Activated CD4-positive, alpha-beta memory T cell treated with anti-CD3 and anti-CD28 coated beads for 36 hours (primary cell): ENCODE measurements at places on chromosomes 16 and 17.

DNA sequence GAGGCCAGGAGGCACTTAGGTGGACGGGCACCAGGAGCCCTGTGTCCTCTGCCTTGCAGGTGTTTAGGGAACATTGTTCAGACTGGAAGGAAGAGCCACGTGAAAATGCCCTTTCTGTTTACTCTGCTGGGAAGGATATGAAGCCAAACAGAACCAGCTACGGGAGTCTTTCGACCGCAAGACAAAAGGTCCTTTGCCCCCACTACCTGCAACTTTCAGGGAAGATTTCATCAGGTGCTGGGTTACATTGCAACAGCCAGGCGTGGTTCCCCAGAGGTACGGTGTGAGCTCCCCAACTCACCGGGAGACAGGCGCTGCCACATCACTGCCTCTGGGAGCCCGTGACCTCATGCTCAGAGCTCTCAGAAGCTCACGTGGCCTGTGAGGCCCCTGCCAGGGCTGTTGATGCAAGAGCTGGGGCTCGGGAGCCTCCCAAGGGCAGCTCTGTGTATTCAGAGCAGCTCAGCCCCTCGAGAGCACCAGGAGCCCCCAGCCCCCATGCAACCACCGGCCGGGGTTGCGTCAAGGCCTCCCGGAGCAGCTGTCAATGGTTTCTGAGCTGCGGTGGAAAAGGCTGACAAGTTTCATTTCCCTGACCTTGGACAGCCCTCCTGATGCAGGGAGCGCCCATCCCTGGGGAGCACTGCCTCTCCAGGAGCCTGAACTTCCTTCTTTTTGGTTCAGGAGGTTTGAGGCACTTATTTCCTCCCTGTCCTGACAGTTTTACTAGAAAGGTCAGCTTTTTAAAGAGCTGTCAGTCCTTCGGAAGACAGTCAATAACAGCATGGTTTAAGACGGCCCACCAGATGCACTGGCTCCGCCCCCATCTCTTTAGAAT, 42.1 kb downstream of the TBC1D16 start:
- peak; percentile 75 for DNase-seq
- H3K4me1 ChIP-seq = peaks cover 41% of the 10 kb centered on the region
- H3K4me3 ChIP-seq = peak overlapping the region; percentile 54
- no peaks in the 10 kb centered on the region for H3K27me3 ChIP-seq
- no peaks in the 10 kb centered on the region for H3K36me3 ChIP-seq

- no peaks in the 10 kb centered on the region for H3K36me3 ChIP-seq
- H3K27ac ChIP-seq = no peak overlapping the region
- H3K4me1 ChIP-seq = no peaks in the 10 kb centered on the region
- H3K27me3 ChIP-seq = no peaks in the 10 kb centered on the region
- H3K4me3 ChIP-seq = no peak overlapping the region
Observed at GRCh38 chr17:72684405-72685020, 408.0 kb downstream of the SLC39A11 start.

DNA sequence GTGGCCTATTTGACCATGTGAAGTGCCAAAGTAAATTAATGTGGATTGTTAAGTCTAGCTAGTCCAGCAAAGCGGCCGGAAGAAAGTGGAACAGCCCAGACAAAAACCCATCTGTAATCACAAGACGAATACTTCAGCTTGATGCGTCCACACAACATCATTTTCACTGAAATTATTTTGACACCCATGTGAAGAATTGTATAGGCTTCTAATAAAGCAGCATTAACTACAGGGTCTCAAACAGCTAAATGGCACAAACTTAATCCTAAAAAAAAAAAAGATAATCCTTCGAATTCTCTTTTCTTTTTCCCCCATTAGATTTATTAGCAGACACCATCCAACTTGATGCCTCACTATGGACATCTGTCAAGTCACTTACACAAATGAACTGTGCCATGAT, 73.8 kb downstream of the TOX3 start:
- H3K4me3 ChIP-seq = no peak overlapping the region
- H3K4me1 ChIP-seq = no peaks in the 10 kb centered on the region
- no peaks in the 10 kb centered on the region for H3K36me3 ChIP-seq
- DNase-seq = no peak

- no peak overlapping the region for H3K4me3 ChIP-seq
- H3K4me1 ChIP-seq = no peaks in the 10 kb centered on the region
- H3K36me3 ChIP-seq = no peaks in the 10 kb centered on the region
- no peak overlapping the region for H3K27ac ChIP-seq
Observed at GRCh38 chr17:73419881-73420280, 108.1 kb upstream of the CDC42EP4 start.

DNA sequence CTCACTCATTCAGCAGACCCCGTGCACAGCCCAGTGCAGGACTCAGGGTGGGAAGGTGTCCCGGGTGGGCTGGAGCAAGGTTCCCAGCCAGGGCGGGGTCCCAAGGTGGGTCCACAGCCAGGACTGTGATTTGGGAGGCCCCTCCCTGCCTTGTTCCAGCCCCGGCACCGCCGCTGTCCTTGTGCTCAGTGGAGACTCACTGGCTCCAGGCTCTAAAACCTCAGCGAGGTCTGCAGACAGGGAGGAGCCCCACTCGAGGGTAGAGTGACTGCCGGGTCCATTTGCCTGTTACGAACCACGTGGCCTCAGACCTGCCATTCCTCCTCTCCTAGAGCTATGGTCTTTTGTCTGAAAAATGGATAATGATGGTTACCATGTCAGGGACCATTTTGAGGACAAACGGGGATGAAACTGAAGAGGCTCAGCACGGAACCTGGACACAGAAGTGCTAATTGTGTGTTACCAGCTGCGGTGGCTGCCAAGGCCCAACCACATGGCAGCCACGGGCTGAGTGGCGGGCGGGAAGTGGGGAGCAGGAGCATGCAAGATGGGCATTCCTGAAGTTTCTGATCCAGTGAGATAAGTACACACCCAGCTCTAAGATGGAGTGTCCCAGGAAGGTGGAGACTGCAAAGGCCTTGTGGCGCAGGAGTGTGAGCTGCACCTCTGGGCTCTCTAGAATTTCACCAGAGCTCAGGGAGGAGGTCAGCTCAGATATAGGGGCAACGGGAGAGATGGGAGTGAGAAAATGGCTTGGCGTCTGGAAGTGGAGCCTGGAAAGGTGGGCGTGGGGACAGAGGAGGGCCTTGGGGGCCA, 317.6 kb downstream of the SEC14L1 start:
- peak overlapping the region; percentile 100 for H3K27ac ChIP-seq
- H3K4me1 ChIP-seq = peaks cover 64% of the 10 kb centered on the region
- peak overlapping the region; percentile 91 for H3K4me3 ChIP-seq
- peaks cover 62% of the 10 kb centered on the region for H3K36me3 ChIP-seq
- H3K27me3 ChIP-seq = no peaks in the 10 kb centered on the region

- no peak overlapping the region for H3K4me3 ChIP-seq
- no peaks in the 10 kb centered on the region for H3K27me3 ChIP-seq
- peaks cover 70% of the 10 kb centered on the region for H3K36me3 ChIP-seq
- DNase-seq = no peak
Observed at GRCh38 chr17:82943751-82944150, 103.9 kb upstream of the ZNF750 start.

GRCh38 chr16:5653789-5654188, 556.2 kb upstream of the EEF2KMT start:
- no peak for DNase-seq
- H3K36me3 ChIP-seq = no peaks in the 10 kb centered on the region
- no peaks in the 10 kb centered on the region for H3K4me1 ChIP-seq
- H3K27ac ChIP-seq = no peak overlapping the region
- H3K27me3 ChIP-seq = no peaks in the 10 kb centered on the region

GRCh38 chr16:6483469-6484033, 849.1 kb upstream of the RBFOX1 start:
- no peak for DNase-seq
- no peak overlapping the region for H3K4me3 ChIP-seq
- peaks cover 6% of the 10 kb centered on the region for H3K27me3 ChIP-seq
- peaks cover 1% of the 10 kb centered on the region for H3K36me3 ChIP-seq
- H3K4me1 ChIP-seq = no peaks in the 10 kb centered on the region
- H3K27ac ChIP-seq = no peak overlapping the region

DNA sequence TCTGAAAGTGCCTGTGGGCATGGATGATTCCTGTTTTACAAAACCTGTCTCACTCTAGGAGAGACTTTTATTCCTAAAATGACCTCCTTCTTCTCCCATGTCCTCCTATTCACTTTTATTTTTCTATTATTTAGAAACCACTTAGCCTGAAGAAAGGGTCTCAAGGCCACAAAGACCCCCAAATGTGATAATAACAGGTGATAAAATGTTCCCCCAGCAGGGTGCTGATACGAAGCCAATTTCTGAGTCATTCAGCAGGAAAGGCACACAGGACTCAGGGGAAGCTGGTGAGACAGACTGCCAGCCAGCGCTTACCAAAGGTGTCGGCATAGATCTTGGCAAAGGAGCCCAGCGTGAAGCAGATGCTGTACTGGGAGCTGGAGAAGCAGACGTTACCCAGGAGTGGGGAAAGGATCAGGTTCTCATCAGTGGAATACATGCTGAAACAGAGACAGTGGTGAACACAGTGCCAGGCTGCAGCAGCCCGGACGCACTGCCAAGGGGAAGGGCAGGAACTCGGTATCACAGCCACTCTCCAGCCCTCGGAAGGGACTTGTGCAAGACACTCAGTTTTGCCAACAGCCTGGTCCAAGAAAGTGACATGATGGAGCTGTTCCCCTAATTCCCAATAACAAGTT, 24.6 kb downstream of the HIGD1B start:
- no peaks in the 10 kb centered on the region for H3K27me3 ChIP-seq
- no peak for DNase-seq
- peaks cover 40% of the 10 kb centered on the region for H3K36me3 ChIP-seq

- H3K36me3 ChIP-seq = peaks cover 28% of the 10 kb centered on the region
- peak overlapping the region; percentile 67 for H3K27ac ChIP-seq
- peaks cover 29% of the 10 kb centered on the region for H3K4me1 ChIP-seq
- no peak for DNase-seq
- peak overlapping the region; percentile 95 for H3K4me3 ChIP-seq
Observed at GRCh38 chr17:7392696-7393612, 1.4 kb downstream of the PLSCR3 start.

DNA sequence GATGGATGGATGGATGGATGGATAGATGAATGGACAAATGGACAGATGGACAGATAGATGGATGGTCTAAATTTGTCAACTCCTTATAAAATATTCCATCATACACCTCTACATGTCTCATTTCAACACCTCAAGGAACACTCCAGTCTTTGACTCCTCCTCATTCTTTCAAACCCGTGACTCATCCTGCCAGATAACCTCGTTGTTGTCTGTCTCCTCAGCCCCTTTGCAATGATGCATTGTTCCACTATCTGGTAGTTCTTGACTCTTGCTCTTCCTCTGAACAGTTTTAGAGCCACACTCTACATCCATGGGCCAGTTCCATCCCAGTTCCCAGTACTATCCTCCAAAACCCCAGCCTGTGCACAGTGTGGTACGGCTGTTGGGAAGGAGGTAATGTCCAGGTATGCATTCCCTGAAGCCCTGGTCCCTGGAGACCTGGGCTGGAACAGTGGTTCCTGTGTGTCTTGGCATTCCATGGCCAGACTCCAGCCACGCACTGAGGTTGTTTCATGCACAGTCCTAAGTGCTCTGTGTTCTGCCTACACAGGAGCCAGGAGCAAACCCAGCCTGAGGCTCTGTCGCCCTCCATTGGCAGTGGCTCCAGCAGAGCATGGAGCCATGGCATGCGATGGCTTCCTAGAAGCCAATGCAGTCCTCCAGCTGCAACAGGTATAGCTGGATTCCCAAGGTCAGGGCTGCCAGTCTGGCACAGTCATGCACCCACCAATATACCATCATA, 105.7 kb downstream of the C17orf67 start:
- no peaks in the 10 kb centered on the region for H3K36me3 ChIP-seq
- no peaks in the 10 kb centered on the region for H3K4me1 ChIP-seq
- no peaks in the 10 kb centered on the region for H3K27me3 ChIP-seq
- no peak overlapping the region for H3K27ac ChIP-seq
- DNase-seq = no peak
- no peak overlapping the region for H3K4me3 ChIP-seq

GRCh38 chr17:63841350-63842172, 924 bp downstream of the SMARCD2 start:
- peak overlapping the region; percentile 92 for H3K27ac ChIP-seq
- no peaks in the 10 kb centered on the region for H3K27me3 ChIP-seq
- peaks cover 5% of the 10 kb centered on the region for H3K36me3 ChIP-seq
- H3K4me3 ChIP-seq = peak overlapping the region; percentile 95
- peak; percentile 31 for DNase-seq
- peaks cover 31% of the 10 kb centered on the region for H3K4me1 ChIP-seq

- DNase-seq = peak; percentile 59
- H3K4me3 ChIP-seq = peak overlapping the region; percentile 91
- peaks cover 44% of the 10 kb centered on the region for H3K4me1 ChIP-seq
Observed at GRCh38 chr17:30824002-30824355, 513 bp downstream of the CRLF3 start.

GRCh38 chr17:8326511-8327302, 12.9 kb upstream of the ODF4 start:
- peaks cover 42% of the 10 kb centered on the region for H3K27me3 ChIP-seq
- H3K4me1 ChIP-seq = peaks cover 14% of the 10 kb centered on the region
- no peaks in the 10 kb centered on the region for H3K36me3 ChIP-seq
- peak overlapping the region; percentile 61 for H3K4me3 ChIP-seq
- no peak overlapping the region for H3K27ac ChIP-seq
- peak; percentile 38 for DNase-seq

GRCh38 chr17:68592009-68592408, 9.2 kb downstream of the FAM20A start:
- no peaks in the 10 kb centered on the region for H3K4me1 ChIP-seq
- H3K27me3 ChIP-seq = peaks cover 30% of the 10 kb centered on the region
- H3K36me3 ChIP-seq = no peaks in the 10 kb centered on the region
- no peak for DNase-seq

DNA sequence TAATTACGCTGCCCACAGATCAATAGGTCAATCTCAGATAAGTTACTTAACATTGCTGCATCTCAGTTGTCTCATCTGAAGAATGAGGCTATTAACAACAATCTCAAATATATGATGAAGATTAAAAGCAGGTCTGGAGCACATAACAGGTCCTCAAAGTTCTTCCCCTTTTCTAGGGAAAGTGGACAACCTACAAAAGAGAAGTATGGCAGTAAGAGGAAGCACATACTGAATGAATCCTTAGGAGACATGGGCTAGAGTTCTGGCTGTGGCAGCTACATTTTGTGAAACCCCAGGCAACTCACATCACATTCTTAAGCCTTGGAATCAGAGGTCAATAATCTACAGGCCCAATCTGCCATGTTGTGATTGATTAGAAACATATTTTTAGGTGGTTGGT, 180.6 kb downstream of the PCTP start:
- no peaks in the 10 kb centered on the region for H3K4me1 ChIP-seq
- H3K27me3 ChIP-seq = peaks cover 4% of the 10 kb centered on the region
- no peaks in the 10 kb centered on the region for H3K36me3 ChIP-seq
- no peak overlapping the region for H3K27ac ChIP-seq
- no peak for DNase-seq

- no peak overlapping the region for H3K27ac ChIP-seq
- H3K4me1 ChIP-seq = no peaks in the 10 kb centered on the region
- DNase-seq = no peak
- H3K4me3 ChIP-seq = no peak overlapping the region
- no peaks in the 10 kb centered on the region for H3K27me3 ChIP-seq
- no peaks in the 10 kb centered on the region for H3K36me3 ChIP-seq
Observed at GRCh38 chr17:57963149-57963511, 7.9 kb upstream of the CUEDC1 start.

GRCh38 chr17:27544350-27545131, 86.4 kb upstream of the LGALS9 start:
- H3K36me3 ChIP-seq = peaks cover 5% of the 10 kb centered on the region
- H3K27me3 ChIP-seq = peaks cover 2% of the 10 kb centered on the region
- peaks cover 78% of the 10 kb centered on the region for H3K4me1 ChIP-seq

GRCh38 chr17:56880571-56880970, 33.3 kb downstream of the TRIM25 start:
- no peaks in the 10 kb centered on the region for H3K4me1 ChIP-seq
- H3K27ac ChIP-seq = no peak overlapping the region
- no peaks in the 10 kb centered on the region for H3K27me3 ChIP-seq
- H3K36me3 ChIP-seq = no peaks in the 10 kb centered on the region
- H3K4me3 ChIP-seq = no peak overlapping the region

- DNase-seq = no peak
- H3K27me3 ChIP-seq = no peaks in the 10 kb centered on the region
- no peak overlapping the region for H3K4me3 ChIP-seq
- no peaks in the 10 kb centered on the region for H3K4me1 ChIP-seq
- H3K36me3 ChIP-seq = peaks cover 2% of the 10 kb centered on the region
Observed at GRCh38 chr17:4870855-4871254, 28.5 kb upstream of the C17orf107 start.
